CD8-positive, alpha-beta memory T cell (primary cell): ENCODE measurements at places on chromosomes 13 and 19. TPM values are rescaled to one million over a fixed set of nuclear protein-coding genes. Genes with fewer than 3 reads are reported as not detected.
A peak's percentile ranks its signal among the peaks of the same experiment; 100 is the strongest.

- no peak overlapping the region for H3K4me3 ChIP-seq
- no peaks in the 10 kb centered on the region for H3K36me3 ChIP-seq
Measured at GRCh38 chr13:23848019-23848418, 41.2 kb downstream of the MIPEP start.

DNA sequence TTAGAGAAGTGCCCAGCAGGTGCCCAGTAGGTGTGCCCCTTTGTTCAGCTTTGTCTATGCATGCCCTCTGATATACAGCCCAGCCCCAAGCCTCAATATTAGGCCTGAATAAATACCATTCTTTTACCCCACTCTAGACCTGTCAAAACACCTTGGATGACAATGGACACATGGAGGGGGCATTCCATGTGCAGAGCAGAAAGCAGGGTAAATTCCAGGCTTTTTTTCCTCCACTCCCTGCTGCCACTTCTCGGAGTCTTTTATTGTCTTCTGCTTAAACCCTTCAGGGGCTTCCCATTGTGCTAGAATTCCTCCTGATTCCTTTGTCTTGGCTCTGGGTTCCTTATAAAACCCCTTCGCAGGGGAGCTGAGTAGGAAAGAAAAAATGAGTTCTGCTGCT is 5.8 kb upstream of the FRY start:
- H3K27me3 ChIP-seq: no peaks in the 10 kb centered on the region
- H3K36me3 ChIP-seq: no peaks in the 10 kb centered on the region
- no peak overlapping the region for H3K27ac ChIP-seq
- no peak overlapping the region for H3K4me3 ChIP-seq

GRCh38 chr13:36639610-36640009 is 34.2 kb upstream of the SERTM1 start:
- no peaks in the 10 kb centered on the region for H3K36me3 ChIP-seq
- H3K4me3 ChIP-seq: no peak overlapping the region
- no peaks in the 10 kb centered on the region for H3K4me1 ChIP-seq
- H3K27ac ChIP-seq: no peak overlapping the region

DNA sequence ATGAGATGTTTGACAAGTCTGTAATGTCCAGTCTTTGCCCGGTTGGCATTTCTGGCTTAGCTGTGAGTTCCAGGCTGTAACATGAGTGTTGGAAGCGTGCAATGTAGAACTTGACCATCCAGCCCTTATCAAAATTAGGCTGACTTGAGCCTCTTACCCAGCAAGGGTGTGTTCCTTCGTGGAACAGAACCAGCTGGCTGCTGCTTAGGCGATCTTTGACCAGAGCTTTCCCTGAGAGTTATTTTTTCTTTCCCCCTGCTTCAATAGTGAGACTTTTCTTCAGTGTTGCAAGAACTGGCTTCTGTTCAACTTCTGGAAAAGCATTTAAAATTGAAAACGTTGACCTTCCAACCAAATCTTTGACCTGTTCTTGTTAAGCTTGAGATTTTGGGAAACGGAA is 6.5 kb downstream of the TNFSF13B start:
- H3K4me1 ChIP-seq: no peaks in the 10 kb centered on the region
- no peak overlapping the region for H3K4me3 ChIP-seq

DNA sequence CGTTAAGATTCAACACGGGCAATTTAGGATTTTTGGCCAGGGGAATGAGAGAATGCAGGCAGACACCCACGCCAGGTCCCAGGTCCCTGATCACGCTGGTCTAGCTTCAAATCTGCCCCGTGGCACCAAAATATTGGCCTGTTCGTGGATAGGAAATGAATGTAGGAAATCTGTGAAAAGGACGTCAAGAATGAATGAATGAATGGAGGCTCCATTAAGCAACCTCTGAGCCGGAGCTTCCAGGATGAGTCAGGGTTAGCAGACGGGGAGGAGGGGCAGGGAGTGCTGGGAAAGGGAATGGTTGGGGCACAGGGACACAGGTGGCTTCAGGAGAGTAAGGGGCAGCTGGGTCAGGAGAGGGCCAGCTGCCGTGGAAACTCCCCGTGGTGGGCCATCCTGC is 4.2 kb downstream of the SULT2B1 start:
- no peaks in the 10 kb centered on the region for H3K4me1 ChIP-seq
- no peak overlapping the region for H3K27ac ChIP-seq
- no peaks in the 10 kb centered on the region for H3K27me3 ChIP-seq
- no peaks in the 10 kb centered on the region for H3K36me3 ChIP-seq
- no peak overlapping the region for H3K4me3 ChIP-seq

DNA sequence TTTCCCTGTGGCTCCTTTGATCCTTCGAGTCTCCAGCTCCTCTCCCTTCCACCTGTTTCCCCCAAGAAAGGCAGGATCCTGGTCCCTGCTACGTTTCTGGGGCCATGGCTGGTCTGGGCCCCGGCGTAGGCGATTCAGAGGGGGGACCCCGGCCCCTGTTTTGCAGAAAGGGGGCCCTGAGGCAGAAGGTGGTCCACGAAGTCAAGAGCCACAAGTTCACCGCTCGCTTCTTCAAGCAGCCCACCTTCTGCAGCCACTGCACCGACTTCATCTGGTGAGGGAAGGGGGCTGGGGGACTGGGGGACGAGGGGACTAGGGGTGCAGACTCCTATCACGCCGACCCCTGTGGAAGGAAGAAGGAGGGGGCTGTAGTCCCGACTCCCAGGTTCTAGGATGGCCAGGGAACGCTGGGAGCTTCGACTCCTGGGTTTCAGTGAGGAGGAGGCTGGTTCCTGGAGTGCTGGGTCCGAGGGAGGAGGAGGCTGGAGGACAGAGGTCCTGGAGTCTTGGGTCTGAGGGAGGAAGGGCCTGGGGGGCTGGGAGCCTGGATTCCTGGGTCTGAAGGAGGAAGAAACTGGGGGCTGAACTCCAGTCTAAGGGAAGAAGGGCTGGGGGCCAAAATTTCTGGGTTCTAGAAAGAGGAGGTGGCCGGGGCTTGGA is 524 bp downstream of the PRKCG start:
- no peaks in the 10 kb centered on the region for H3K36me3 ChIP-seq
- no peak for DNase-seq
- H3K4me3 ChIP-seq: no peak overlapping the region
- peaks cover 37% of the 10 kb centered on the region for H3K27me3 ChIP-seq

DNA sequence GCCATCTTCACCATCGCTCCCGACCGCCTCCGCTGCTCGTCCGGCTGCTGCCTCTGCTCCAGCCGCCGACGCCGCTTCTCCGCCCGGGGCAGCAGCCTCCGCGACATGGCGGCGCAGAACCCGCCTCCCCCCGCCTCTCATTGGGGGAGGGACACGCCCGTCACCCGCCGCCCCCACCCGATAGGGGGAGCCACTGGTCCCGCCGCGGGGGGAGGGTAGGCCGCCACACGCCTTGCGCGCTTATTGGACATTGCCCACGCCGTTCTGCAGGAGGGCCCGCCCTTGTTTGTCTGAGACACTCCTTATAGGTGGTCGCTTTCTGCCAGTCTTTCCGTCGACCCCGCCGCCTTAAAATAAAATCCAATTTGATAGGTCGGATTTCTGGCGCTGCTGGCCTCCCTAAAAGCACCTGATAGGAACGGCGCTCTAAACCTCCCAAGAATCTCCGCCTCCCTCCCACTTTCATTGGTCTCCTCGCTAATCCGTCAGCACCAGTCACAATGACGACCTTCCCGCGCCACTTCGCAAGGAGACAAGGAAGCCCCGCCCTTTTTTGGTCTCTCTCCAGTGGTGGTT is at the start of gene HNRNPL:
Gene HNRNPL, minus strand, starts transcription at position 127 of the 576 bp plus-strand sequence. Its CDS starts 20 bp downstream, at position 107.
- H3K27me3 ChIP-seq: no peaks in the 10 kb centered on the region
- H3K4me3 ChIP-seq: peak within 1 kb of the TSS; percentile 94
- H3K36me3 ChIP-seq: peaks cover 39% of the 10 kb centered on the region
- peaks cover 58% of the 10 kb centered on the region for H3K4me1 ChIP-seq
- peak within 1 kb of the TSS; percentile 97 for H3K27ac ChIP-seq

GRCh38 chr13:46593398-46593797 is 40.4 kb downstream of the LRCH1 start:
- H3K27ac ChIP-seq: no peak overlapping the region
- H3K36me3 ChIP-seq: no peaks in the 10 kb centered on the region
- H3K4me1 ChIP-seq: peaks cover 57% of the 10 kb centered on the region
- DNase-seq: no peak
- H3K4me3 ChIP-seq: peak overlapping the region; percentile 4

GRCh38 chr13:113792886-113793717 is 34.1 kb downstream of the TMEM255B start:
- DNase-seq: no peak
- H3K4me1 ChIP-seq: no peaks in the 10 kb centered on the region
- H3K36me3 ChIP-seq: no peaks in the 10 kb centered on the region
- H3K27ac ChIP-seq: no peak overlapping the region

- H3K4me1 ChIP-seq: peaks cover 4% of the 10 kb centered on the region
- no peak for DNase-seq
- no peak overlapping the region for H3K4me3 ChIP-seq
- no peaks in the 10 kb centered on the region for H3K27me3 ChIP-seq
Measured at GRCh38 chr13:113483081-113483480, 7.4 kb downstream of the DCUN1D2 start.

- peaks cover 39% of the 10 kb centered on the region for H3K4me1 ChIP-seq
- no peak overlapping the region for H3K27ac ChIP-seq
- no peak for DNase-seq
Measured at GRCh38 chr13:51950722-51951121, 60.5 kb downstream of the ATP7B start.

- no peak within 1 kb of the TSS for H3K4me3 ChIP-seq
- no peaks in the 10 kb centered on the region for H3K36me3 ChIP-seq
- no peak for DNase-seq
- no peaks in the 10 kb centered on the region for H3K27me3 ChIP-seq
- no peaks in the 10 kb centered on the region for H3K4me1 ChIP-seq
Measured at GRCh38 chr13:93226623-93227279, at the start of gene GPC6. TSS of gene GPC6 (plus strand) at chr13:93226807.

GRCh38 chr19:15563325-15563794 is 51.7 kb upstream of the CYP4F8 start:
- H3K27ac ChIP-seq: no peak overlapping the region
- H3K4me1 ChIP-seq: no peaks in the 10 kb centered on the region
- DNase-seq: no peak
- no peak overlapping the region for H3K4me3 ChIP-seq
- no peaks in the 10 kb centered on the region for H3K36me3 ChIP-seq

GRCh38 chr19:10372690-10373089 is 7.7 kb downstream of the TYK2 start:
- H3K4me1 ChIP-seq: no peaks in the 10 kb centered on the region
- no peak overlapping the region for H3K27ac ChIP-seq
- H3K36me3 ChIP-seq: peaks cover 13% of the 10 kb centered on the region
- no peak for DNase-seq
- no peak overlapping the region for H3K4me3 ChIP-seq

GRCh38 chr13:78129823-78130222 is 211.2 kb upstream of the EDNRB start:
- no peaks in the 10 kb centered on the region for H3K4me1 ChIP-seq
- no peak for DNase-seq
- no peak overlapping the region for H3K4me3 ChIP-seq
- H3K36me3 ChIP-seq: no peaks in the 10 kb centered on the region

DNA sequence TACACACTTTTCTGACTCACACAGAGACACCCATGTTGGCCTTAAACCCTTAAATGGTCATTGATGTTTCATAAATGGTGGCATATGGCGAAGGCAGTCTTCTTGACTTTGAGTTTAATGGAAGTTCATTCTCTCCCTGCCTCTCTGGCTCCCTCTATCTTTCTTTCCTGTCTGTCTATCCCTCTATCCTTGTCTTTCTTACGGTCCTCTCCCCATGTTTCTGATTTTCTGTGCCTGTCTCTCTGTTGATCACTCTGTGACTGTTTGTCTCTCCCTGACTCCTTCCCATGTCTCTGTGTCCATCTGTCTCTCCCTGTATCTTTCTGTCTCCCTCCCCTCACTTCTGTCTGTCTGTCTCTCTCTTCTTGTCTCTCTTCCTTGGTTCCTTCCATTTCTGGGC is 43.2 kb upstream of the SHKBP1 start:
- H3K27me3 ChIP-seq: peaks cover 5% of the 10 kb centered on the region
- H3K4me3 ChIP-seq: no peak overlapping the region
- no peak for DNase-seq
- H3K36me3 ChIP-seq: no peaks in the 10 kb centered on the region
- no peak overlapping the region for H3K27ac ChIP-seq

GRCh38 chr19:51027126-51027806 is 850 bp upstream of the KLK11 start:
- DNase-seq: no peak
- H3K4me3 ChIP-seq: no peak overlapping the region
- no peaks in the 10 kb centered on the region for H3K36me3 ChIP-seq
- peaks cover 14% of the 10 kb centered on the region for H3K27me3 ChIP-seq

DNA sequence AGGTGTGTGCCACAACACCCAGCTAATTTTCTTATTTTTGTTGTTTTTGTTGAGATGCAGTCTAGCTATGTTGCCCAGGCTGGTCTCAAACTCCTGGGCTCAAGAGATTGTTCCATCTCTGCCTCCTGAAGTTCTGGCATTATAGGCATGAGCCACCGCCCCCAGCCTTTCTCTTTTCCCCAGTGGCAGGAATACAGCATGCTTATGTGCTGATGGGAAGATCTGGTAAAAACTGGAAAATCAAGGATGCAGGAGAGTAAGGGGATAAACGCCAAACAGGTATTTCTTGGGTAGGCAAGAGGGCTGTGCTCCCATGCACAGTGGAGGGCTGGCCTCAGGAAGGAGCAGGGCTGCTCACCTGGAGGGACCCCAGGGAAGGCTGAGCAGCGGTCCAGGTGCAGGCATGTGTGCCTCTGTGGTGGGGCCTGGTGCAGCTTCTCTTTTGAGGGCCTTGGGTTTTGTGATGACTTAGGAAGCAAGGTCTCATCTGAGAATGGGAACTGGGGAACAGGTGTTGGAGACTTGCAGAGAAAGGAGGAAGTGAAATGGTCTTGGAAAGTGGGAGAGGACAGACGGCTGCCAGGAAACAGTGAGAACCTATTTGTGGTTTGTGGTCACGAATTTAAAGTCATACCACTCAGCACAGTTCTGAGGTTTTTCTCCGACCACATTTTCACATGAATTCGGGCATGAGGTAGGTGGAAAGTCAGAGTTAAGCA is 106.5 kb downstream of the TEX26 start:
- no peaks in the 10 kb centered on the region for H3K27me3 ChIP-seq
- H3K27ac ChIP-seq: no peak overlapping the region
- DNase-seq: no peak
- no peaks in the 10 kb centered on the region for H3K36me3 ChIP-seq
- no peak overlapping the region for H3K4me3 ChIP-seq

GRCh38 chr13:110702591-110703526 is 3.1 kb downstream of the CARS2 start:
- no peak overlapping the region for H3K27ac ChIP-seq
- H3K36me3 ChIP-seq: peaks cover 27% of the 10 kb centered on the region
- DNase-seq: no peak
- H3K27me3 ChIP-seq: no peaks in the 10 kb centered on the region

POU4F1 gene
- total RNA-seq: 0.07 TPM

ZNF154 gene
- total RNA-seq: 6.5 TPM

CPB2 gene
- not detected for total RNA-seq

SF3A2 gene
- total RNA-seq: 131 TPM

KCNJ14 gene
- total RNA-seq: 1.8 TPM

MADCAM1 gene
- 0.44 TPM for total RNA-seq

LCP1 gene
- total RNA-seq: 869 TPM

ESD gene
- 91.9 TPM for total RNA-seq

CGB3 gene
- total RNA-seq: not detected

BEST2 gene
- total RNA-seq: not detected

ZNF726 gene
- 13.1 TPM for total RNA-seq

RLN3 gene
- not detected for total RNA-seq

CGB7 gene
- not detected for total RNA-seq
